H1 (cell line): ENCODE measurements at places on chromosomes 4 and X. TPM values are rescaled to one million over a fixed set of nuclear protein-coding genes. Genes with fewer than 3 reads are reported as not detected.

Gene ZNF275
- total RNA-seq, result 8.1 and 8.2 TPM in 2 replicates

Gene CNGA1
- total RNA-seq, result 0.52 and 0.54 TPM in 2 replicates

Gene MAGED4B
- 78.3 and 81.9 TPM in 2 replicates for total RNA-seq

- no peaks in the 10 kb centered on the region for H3K36me3 ChIP-seq
- no peaks in the 10 kb centered on the region for H3K4me1 ChIP-seq
- no peak overlapping the region for H3K4me3 ChIP-seq
- H3K27me3 ChIP-seq, result no peaks in the 10 kb centered on the region
- DNase-seq, result no peak
Measured at GRCh38 chr4:94722270-94722669, 35.5 kb upstream of the BMPR1B start.

GRCh38 chrX:84153538-84153937 is 34.5 kb downstream of the RPS6KA6 start:
- no peak overlapping the region for H3K27ac ChIP-seq
- H3K36me3 ChIP-seq, result no peaks in the 10 kb centered on the region
- no peaks in the 10 kb centered on the region for H3K27me3 ChIP-seq

GRCh38 chr4:87465739-87466366 is 43.5 kb downstream of the NUDT9 start:
- no peaks in the 10 kb centered on the region for H3K4me1 ChIP-seq
- H3K36me3 ChIP-seq, result no peaks in the 10 kb centered on the region
- H3K27me3 ChIP-seq, result no peaks in the 10 kb centered on the region
- DNase-seq, result no peak
- H3K4me3 ChIP-seq, result no peak overlapping the region

- DNase-seq, result no peak
- no peaks in the 10 kb centered on the region for H3K27me3 ChIP-seq
- no peak overlapping the region for H3K27ac ChIP-seq
- H3K36me3 ChIP-seq, result no peaks in the 10 kb centered on the region
Measured at GRCh38 chr4:68797618-68798017, 18.2 kb upstream of the UGT2B10 start.

- H3K4me3 ChIP-seq, result no peak overlapping the region
- no peaks in the 10 kb centered on the region for H3K36me3 ChIP-seq
- no peak overlapping the region for H3K27ac ChIP-seq
- no peaks in the 10 kb centered on the region for H3K4me1 ChIP-seq
- no peak for DNase-seq
Measured at GRCh38 chrX:103864886-103865534, 33.0 kb upstream of the RAB9B start.

- H3K4me1 ChIP-seq, result no peaks in the 10 kb centered on the region
- no peak for DNase-seq
- no peaks in the 10 kb centered on the region for H3K27me3 ChIP-seq
- H3K4me3 ChIP-seq, result no peak overlapping the region
- no peak overlapping the region for H3K27ac ChIP-seq
Measured at GRCh38 chr4:182400081-182400480, 156.9 kb downstream of the TENM3 start.

GRCh38 chrX:108216405-108216804 is 124.8 kb downstream of the ATG4A start:
- H3K27ac ChIP-seq, result no peak overlapping the region
- no peaks in the 10 kb centered on the region for H3K36me3 ChIP-seq
- H3K4me3 ChIP-seq, result no peak overlapping the region
- no peaks in the 10 kb centered on the region for H3K4me1 ChIP-seq
- H3K27me3 ChIP-seq, result no peaks in the 10 kb centered on the region

- H3K4me3 ChIP-seq, result no peak overlapping the region
- no peak for DNase-seq
- H3K36me3 ChIP-seq, result no peaks in the 10 kb centered on the region
- no peaks in the 10 kb centered on the region for H3K27me3 ChIP-seq
- H3K27ac ChIP-seq, result no peak overlapping the region
- H3K4me1 ChIP-seq, result no peaks in the 10 kb centered on the region
Measured at GRCh38 chrX:123771449-123772064, 38.7 kb upstream of the THOC2 start.

GRCh38 chrX:106467422-106467821 is 144.4 kb upstream of the RADX start:
- no peaks in the 10 kb centered on the region for H3K36me3 ChIP-seq
- DNase-seq, result no peak
- no peaks in the 10 kb centered on the region for H3K4me1 ChIP-seq
- no peak overlapping the region for H3K27ac ChIP-seq
- no peak overlapping the region for H3K4me3 ChIP-seq
